ENCODE measurements at places on chromosomes 16 and 17.

DNA sequence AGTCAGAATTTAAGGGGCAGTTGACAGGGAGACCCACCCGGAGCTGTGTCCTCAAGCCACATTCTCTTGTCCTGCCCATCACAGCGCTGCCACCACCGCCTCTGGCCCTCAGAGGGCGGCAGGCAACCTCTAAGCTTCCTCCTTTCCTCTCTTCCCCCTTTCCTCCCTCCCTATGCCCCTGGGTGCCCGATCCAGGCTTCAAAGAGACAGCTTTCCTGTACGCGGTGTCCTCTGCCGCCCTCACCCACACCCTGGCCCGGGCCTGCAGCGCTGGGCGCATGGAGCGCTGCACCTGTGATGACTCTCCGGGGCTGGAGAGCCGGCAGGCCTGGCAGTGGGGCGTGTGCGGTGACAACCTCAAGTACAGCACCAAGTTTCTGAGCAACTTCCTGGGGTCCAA is 23.5 kb downstream of the WNT9B start:
- no peak for DNase-seq

DNA sequence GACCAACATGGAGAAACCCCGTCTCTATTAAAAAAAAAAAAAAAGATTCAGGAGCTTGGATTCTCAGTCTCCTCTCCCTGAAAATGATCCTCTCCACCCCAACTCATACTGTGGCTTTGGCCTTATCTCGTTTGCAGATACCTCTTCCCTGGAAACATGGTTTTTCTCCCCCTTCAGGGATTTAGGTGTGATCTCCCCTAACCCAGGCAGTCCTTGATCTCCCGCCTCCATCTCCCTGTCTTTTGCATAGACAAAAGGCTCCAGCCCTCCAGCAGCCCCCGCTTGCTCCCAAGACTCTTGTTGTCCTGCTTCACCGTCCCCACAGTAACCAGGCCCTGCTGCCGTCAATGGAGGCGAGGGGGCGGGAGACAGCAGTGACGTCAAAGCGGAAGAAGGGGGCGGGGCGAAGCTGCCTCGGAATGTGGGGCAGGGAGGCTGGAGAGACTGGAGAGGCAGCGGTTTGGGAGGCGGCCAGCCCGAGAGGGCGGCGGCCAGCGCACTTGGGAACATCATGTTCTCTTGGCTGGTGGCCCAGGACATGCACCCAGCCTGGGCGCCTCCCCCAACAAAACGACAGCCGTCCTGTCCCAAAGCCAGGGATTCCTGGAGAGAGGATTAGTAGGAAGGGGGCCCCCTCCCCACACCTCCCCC is 1.9 kb upstream of the PER1 start:
- no peak for DNase-seq

GRCh38 chr16:72164691-72165090 is 7.3 kb downstream of the PMFBP1 start:
- DNase-seq = no peak

DNA sequence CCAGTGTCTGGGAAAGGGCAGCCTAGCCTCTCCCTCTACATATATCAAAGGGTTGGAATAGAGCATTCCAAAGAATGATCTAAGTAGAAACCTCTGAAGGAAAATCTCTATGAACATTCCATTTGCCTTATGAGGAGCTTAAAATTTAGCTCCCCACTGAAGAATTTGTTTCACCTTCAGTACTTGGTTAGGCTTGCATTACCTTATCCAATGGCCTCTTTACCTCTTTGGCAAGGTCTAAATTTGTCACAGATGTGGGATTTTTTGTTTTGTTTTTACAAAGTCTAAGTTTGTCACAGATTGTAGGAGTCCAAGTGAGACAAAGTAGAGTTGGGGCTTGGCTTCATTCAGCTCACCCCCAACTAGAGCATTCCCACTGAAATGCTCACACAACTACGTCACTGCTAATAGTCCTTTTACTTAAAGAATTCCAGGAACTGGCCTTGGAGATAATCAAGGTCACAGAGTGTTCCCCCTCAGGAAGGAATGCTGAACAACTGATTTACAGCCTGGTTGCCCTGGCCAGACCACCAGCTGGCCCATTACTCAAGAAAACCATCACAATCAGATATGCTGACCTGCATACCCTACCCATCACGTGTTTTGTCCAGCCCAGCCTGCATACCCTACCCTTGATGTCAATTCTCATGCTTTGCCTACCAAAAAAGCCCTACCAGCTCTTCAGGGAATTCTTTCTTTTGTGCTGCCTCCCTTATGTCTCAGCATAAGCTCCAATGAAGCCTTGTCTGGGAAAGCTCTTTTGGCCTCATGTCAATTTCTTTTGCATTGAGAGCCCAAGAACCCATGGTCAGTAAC is 26.5 kb upstream of the PPM1D start:
- DNase-seq = no peak
